Stimulated activated CD4-positive, alpha-beta T cell treated with anti-CD3 and anti-CD28 coated beads, Interleukin-4, amount 100 ng/mL, for 48 hours (primary cell): ENCODE measurements at places on chromosomes 7 and 10.

DNA sequence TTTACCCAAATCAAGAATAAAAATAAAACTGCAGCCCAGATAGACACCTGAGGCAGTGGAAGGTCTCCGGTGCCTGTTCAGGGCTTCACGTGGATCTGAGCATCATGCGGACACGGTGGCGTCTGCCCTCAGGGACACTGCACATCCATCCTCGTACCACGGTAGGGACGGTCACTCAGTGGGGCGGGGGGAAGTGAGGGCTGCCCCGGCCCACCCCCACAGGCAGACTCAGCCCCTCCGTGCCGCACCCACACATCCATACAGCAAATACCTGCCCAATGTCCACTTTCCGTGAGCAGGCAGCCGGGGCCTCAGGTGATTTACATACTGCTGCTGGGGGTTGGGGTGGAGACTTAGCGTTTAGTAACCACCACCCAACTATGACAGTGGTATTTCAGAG, 207.8 kb downstream of the DIP2C start:
- no peak for DNase-seq

- DNase-seq, result peak; percentile 1
Observed at GRCh38 chr7:107463139-107464078, 6.4 kb upstream of the GPR22 start.

GRCh38 chr10:44779511-44779910, 131.6 kb upstream of the TMEM72 start:
- DNase-seq, result no peak

- no peak for DNase-seq
Observed at GRCh38 chr10:94403380-94404213, 1.3 kb downstream of the TBC1D12 start.

DNA sequence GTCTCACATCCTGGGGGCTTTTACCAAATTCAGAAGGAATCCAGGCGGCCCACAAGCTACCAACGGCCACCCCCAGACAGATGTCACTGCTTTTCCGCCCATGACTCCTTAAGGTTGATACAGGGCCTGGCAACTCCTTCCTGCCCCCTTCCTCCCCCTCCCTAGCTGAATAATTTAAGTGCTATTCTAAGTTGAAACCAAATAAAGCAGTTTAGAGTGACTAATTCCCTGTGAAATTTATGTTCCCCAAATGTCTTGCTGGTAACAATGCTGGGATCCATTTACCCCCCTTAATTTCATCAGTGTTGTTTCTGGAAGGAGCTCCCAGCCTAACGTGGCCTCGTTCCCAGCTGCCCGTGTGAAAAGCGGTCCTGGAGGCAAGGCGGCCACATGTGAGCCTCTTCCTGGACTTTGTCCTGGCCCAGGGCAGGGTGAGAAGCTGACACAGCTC, 109.6 kb downstream of the TMEM130 start:
- no peak for DNase-seq

DNA sequence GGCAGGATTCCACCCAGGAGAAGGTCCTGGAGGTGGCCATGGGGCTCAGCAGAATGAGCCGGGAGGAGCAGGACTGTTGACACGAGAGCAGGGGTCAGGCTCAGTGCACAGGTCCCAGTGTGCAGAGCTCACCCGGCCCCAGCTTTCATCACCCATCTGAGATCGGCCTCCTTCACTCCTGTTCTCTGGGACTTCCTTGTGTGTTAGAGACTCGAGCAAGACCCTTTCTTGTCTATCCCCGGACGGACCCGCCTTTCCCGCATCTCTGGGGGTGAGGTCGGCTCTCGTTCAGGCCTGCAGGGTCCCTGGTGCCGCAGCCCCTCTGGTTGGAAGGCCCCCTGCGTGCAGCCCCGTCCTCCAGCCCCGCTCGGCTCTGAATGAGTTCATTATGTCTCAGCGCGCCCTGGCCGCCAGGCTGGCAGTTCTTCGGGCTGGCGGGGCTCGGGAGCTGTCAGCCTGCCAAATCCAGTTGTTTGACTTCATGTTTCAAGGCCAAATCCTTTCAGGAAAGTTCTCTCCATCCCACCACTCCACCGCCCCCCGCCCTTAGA, 127.9 kb downstream of the LHPP start:
- no peak for DNase-seq
